ENCODE measurements at places on chromosomes 12 and 14. TPM values are rescaled to one million over a fixed set of nuclear protein-coding genes. Genes with fewer than 3 reads are reported as not detected.
A peak's percentile ranks its signal among the peaks of the same experiment; 100 is the strongest.

- no peak for DNase-seq
Measured at GRCh38 chr14:71588576-71589215, 343.5 kb upstream of the RGS6 start.

- DNase-seq: peak; percentile 13
Measured at GRCh38 chr12:6039894-6040601, 84.4 kb downstream of the VWF start.

- no peak for DNase-seq
Measured at GRCh38 chr12:43676183-43676813, 82.3 kb downstream of the PUS7L start.

DNA sequence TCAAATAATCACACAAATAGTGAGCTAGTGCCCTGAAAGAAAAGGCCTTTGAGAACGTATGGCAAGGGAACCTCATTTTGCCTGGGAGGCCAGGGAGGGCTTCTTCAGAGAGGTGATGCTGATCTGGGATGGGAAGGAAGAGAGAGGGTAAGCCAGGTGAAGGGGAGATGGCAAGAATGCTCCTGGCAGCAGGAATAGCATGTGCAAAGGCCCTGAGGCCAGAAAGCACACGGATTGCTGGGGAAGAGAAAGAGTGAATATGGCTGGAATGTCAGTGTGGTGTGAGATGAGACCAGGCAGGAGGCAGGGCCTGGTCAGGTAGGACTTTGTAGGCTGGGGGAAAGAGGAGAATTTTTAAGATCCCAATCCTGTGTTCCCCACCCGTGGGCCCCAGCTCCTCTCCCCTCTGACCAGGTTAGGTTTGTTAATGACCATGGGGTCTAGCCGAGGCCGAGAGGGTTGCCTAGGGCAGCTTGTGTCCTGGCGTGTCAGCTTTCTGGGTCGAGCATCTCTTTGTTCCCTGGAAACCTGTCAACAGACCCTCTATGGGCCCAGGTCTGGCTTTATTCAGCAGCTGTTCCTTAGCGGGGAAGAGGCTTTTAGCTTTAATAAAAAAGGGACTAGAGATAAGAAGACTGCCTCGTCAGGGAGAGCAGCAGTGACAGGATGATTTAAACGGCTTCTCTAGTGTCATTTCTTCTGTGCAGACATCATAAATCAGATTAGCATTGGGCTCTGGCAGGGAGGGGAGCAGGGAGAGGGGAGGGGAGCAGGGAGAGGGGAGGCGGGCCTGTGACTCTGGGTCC is 123.4 kb downstream of the ADCK1 start:
- DNase-seq: no peak

PROX2 gene
- total RNA-seq: not detected
